ENCODE measurements at places on chromosomes 1 and 21.

DNA sequence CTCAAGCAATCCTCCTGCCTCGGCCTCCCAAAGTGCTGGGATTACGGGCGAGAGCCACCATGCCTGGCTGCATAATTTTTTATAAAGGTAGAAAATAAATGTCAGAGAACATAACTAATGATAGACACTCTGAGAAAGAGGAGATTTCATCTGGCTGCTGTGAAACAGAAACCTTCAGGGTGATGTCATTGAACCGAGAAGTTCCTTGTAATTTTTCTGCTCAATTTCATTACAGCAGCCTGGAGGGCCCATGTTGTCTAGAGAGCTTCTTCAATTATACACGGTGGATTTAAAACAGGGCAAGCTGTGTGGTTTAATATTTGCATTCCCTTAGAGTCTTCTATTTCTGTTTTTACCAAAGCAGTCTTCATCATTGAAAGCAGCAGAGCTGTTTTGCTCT lies 64.3 kb upstream of the MORC3 start:
- DNase-seq, result no peak

DNA sequence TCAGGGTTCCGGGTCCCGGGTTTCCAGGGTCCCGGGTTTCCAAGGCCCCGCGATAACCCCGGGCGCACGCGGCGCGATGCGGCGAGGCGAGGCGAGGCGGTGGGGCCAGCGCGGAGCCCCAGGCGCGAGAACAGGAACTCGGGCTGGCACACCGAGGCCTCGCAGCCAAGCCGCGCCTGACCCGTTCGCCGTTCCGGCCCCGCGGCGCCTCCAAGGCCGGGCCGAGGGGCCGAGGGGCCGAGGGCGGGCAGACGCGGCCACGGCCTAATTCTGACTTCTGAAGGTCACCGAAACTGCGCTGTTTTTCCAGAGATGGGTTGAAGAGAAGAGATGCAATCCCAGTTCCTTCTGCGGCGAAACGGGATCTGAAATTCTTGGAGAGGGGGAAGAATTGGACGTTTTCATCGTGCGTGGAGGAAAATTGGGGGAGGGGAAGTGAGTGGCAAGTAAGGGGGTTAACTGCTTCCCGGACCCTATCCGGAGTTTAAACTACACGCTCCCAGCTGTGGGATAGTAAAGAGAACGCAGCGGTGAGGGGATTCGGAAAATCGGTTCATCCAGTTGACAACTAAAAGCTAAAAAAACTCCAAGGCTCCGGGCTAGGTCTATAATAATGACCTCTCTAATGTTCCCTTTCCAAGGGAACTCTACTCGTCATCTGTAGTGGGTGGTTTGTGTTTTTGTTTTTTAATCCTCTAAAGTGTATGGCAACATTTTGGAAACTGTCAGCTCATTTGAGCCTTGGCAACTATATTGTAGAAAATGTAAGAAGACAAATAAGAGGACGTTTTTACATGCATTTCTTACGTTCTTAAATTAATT lies 8.2 kb downstream of the TBX15 start:
- DNase-seq, result no peak

DNA sequence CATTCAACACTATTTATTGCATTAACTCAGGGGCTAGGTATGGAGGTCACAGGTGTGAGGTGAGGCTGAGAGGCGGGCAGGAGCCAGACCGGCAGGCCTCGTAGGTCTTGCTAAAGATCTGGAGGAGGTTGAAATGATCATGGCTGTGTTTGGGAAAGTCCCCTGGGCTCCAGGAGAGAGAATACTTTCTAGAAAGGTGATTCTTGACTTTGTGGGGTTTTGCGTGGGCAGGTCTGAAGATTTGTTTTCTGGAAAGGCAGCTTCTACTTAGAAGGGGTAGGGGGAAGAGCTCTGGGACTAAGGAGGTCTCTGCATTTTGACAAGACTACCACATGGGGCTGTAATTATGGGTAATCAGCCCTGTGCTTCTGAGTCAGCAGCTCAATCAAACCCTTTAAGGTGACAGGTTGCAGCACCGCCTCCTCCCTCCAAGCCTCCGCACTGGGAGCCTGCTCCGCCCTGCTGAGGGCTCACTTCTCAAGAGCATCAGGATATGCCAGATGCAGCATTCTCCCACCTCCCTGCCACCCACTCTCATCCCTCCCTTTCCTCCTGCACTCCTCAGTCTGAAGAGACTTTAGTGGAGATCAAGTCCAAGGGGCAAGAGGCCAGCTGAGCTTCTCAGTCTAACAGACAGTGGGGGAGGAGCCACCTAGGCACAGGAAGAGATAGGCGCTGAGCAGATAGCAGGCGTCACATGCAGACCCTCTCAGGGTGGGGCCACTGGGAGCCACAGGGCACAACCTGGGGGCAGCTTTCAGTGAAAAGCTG lies 30.5 kb downstream of the SLC30A1 start:
- DNase-seq, result no peak

DNA sequence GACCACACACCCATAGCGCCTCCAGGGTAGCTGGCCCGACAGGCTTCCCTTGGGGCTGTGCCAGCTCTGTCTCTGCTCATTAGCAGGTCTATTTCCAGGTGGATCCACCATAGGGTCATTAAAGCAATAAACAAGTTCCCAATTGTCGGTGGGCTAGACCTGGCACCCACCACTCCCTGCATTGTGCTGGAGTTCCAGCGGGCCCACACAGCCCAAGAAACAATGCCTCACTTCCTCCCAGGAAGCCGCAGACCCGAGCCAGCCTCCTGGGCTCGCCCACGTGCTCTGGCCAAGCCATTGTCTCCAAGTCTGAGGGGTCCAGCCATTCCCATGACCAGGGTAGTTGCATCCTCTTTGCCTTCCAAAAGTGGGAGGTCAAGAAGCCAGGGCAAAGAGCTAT lies 27.5 kb upstream of the SOX13 start:
- no peak for DNase-seq

GRCh38 chr1:85330711-85331290 lies 54.4 kb upstream of the BCL10 start:
- peak; percentile 95 for DNase-seq

- DNase-seq, result peak; percentile 86
Measured at GRCh38 chr1:43822040-43822690, 111.4 kb upstream of the ARTN start.

DNA sequence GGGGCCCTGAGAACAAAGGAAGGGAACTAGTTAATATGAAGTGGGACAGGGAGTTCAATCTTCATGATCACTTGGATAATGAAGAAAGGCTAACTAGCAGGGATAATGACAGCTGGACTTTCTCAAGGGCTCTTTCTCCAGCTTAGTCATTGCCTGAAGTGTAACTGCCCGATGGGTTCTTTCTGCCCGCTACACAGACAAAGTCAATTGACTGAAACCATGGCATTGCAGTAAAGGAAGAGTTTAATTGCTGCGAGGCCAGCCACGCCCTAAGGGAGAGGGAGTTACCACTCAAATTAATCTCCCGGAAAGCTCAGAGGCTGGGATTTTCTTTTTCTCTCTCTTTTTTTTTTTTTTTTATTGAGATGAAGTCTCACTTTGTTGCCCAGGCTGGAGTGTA lies 16.6 kb upstream of the SLC2A5 start:
- DNase-seq, result no peak

DNA sequence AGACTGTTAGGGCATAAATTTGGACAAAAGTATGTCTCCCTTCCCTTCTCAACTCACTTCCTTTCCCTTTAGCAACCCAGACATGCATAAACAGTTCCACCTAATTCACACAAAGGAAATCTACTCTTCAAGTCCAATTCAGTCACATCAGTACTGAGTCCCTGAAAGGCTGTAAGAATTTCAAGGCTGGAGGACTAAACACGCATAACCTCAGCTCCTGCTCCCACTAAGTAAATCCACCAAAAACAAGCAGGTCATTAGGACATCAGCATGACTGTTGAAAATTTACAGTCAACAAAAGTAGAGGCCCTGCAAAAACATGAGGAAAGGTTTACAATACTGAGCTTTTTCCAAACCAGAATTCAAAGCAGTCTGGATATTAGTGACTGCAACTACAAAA lies 18.4 kb downstream of the SETD4 start:
- DNase-seq, result no peak

DNA sequence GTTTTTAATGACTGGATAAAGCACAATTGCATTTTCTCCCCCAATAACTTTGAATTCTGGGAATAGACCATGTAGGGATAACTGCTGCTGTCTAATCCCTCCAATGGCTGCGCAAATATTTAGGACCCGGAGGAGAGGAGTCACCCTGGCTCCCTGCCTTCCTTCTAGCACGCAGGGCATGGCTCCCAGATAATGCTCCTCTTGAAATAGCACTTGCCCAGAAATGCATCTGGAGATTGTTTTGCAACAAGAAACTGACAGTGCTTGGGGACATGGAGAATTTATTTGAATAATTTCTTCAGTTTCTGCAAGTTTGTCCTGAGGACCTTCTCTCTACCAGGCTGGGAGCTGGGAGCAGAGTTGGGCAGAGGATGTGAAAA lies 83.5 kb downstream of the MAN1C1 start:
- no peak for DNase-seq

- no peak for DNase-seq
Measured at GRCh38 chr1:227424159-227424680, 105.9 kb upstream of the CDC42BPA start.

GRCh38 chr1:88275259-88275862 lies 408.7 kb upstream of the PKN2 start:
- no peak for DNase-seq

DNA sequence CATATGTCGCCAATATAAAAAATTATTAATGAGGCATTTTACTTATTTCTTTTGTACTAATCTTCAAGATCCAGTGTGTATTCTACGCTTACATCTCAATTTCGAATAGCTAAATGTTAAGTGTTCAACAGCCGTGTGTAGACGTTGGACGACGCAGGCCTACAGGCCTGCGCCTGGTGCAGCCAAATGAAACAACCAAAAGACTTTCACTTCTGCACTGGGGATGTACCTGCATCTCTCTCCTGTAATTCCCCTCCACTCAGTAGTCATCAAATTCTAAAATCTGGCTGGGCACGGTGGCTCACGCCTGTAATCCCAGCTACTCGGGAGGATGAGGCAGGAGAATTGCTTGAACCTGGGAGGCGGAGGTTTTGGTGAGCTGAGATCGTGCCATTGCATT lies 76.8 kb upstream of the HNRNPU start:
- no peak for DNase-seq

DNA sequence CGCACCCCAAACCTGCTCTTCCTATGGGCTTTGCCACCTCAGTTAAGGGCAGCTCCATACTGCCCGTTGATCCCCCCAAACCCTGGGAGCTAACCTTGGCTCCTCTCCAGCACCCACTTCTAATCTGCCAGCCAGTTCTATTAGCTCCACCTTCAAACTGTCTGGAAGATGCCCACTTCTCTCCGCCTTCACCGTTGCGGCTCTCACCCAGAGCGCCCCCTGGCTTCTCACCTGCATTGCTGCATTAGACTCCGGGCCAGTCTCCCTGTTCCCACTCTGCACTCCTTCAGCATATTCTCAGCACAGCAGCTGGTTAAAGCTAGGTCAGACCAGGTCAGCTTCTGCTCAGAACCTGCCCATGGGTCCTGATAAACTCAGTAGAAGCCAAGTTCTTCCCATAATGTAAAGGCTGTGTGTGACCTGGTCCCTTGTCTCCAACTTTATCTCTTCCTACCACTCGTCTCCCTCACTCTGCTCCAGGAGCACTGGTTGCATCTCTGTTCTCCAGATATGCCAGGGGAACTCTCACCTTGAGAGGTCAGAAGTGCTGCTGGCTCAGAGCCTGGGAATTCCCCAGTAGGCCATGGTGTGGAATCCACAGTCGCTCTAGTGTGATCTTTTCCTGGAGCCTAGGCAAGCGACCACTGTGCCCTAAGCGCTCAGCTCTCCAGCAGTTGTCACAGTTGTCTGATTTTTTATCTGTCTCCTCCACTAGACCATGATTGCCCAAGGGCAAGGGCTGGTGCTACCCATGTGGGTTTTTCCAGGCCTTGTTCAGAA lies 150.3 kb downstream of the HMGB4 start:
- DNase-seq, result no peak

DNA sequence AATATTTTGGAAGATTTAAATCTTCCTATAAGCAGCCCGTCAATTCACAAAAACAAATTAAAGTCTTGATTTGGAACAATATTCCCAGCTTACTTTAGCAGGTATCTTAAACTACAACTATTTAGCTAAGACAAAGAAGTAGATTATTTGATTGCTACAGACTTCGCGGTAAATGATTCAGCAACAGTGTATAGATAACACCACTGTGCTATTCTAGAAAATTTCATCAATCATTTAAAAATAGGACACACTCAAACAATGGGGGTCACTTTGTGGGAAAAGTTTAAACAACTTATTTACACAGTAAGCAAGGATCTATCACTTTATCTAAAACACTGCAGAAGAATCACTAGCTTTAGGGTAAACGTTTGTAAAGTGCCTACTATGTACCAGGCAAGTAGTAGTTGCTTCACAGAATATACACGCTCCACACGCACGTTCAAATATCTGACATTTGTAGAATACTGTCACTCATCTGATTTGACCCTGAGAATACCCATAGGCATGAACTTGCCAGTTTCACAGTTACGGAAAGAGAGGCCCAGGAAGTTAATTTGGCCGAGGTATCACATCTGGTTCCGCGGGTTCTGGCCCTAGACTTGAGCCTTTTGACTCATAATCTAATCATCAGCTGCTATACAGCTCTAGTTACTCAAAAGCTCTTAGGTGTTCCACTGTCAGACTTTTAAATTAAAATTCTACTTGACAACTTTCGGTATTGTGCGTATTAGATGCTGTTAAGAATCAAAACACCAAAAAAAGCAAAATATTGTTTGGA lies 876 bp downstream of the DENND2C start:
- no peak for DNase-seq

- DNase-seq, result no peak
Measured at GRCh38 chr1:54850069-54850730, 36.8 kb downstream of the DHCR24 start.
